ENCODE measurements at places on chromosomes 11 and 22.

DNA sequence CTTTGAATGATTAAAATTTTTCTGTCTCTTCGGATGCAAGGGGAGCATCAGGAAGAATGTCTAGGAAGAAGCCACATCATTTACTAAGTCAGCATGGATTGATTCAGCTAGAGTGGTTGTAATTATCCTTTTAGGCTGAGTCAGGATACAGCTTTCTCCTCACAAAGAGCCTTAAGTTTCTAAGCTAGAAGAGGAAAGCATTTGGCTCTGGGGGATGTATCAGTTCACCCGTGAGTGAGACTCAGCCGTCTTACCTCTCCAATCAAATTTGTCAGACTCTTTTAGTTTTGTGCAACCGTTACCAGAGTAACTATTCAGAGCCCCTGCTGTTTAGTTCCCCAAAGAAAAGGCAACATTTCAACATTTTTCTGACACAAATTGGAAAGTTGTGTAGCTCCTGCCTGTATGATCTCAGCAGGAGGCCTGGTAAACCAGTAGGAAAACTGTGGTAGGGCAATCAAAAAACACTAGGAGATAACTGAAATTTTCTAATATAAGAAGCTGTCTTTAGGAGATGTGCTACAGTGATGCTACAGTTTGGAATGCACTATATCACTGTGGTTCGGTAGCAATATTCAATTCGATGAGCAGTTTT is 432.4 kb upstream of the LUZP2 start:
- DNase-seq = no peak

DNA sequence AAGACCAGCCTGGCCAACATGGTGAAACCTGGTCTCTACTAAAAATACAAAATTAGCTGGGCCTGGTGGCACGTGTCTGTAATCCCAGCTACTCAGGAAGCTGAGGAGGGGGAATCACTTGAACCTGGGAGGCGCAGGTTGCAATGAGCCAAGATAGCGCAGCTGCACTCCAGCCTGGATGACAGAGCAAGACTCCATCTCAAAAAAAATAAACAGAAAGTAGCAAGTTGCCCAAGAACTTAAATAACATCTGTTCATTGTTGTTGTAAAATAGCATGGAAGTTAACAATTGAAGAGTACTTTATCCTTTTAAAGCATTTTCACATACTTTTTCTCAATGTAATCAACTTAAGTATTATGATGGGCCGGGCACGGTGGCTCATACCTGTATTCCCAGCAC is 5.7 kb downstream of the AMBRA1 start:
- no peak for DNase-seq

- DNase-seq = no peak
Measured at GRCh38 chr11:122673701-122674100, 18.2 kb downstream of the UBASH3B start.

GRCh38 chr11:128607819-128608218 is 20.5 kb upstream of the ETS1 start:
- no peak for DNase-seq

- DNase-seq = no peak
Measured at GRCh38 chr11:129894278-129895125, 876 bp downstream of the NFRKB start.

DNA sequence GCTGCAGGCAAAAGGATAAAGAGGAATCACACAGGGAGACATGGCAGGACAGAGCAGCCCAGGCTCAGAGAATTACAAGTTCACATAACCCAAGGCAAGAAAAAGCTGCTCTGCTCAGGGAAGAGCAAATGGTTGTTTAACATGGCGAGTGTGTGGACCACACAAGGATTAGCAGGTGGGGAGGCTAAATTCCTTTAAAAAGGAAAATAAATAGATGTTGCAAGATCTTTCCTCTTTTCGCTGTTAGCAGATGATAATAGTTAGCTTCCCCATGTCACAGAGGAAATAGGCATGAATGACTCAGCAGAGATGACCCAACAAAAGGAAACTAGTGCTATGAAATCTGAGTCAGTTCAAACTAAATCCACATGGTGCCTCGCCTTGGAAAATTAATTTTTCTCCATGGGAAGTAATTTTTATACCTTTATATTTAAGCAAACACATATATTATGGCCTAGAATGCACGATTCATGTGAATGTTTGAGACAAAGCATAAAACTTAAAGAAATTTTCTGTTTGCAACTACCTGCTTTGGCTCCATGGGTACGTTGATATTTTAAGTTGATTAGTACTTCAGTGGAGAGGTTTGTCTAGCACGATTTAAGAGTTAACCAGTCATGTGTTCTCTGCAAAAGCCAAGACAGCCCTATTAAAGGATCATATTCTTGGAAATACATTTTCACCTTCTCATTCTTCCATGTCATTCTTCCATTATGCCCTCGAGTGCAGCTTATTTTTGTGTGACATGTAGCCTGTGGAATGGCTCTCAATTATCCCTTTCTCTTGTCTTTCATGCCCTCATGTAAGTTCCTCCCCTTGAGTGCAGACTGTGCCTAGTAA is 38.5 kb upstream of the FJX1 start:
- DNase-seq = no peak

DNA sequence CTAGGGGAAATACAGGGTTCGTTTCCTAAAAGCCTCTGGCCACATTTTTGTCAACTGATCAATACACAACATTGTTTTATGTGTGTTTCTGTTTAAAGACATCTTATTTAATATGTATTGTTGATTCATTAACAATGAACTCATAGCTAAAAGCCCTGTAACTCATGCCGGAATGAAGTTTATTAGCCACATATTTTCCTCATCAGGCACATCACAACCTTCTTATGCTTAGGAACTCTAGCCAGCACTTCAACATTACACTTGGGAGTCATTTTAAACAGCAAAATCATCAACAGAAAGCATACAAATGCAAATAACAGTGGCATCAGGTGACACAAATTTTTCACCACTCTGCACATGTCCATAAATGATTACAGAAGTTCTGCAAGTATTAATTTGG is 15.1 kb upstream of the BLID start:
- DNase-seq = no peak

DNA sequence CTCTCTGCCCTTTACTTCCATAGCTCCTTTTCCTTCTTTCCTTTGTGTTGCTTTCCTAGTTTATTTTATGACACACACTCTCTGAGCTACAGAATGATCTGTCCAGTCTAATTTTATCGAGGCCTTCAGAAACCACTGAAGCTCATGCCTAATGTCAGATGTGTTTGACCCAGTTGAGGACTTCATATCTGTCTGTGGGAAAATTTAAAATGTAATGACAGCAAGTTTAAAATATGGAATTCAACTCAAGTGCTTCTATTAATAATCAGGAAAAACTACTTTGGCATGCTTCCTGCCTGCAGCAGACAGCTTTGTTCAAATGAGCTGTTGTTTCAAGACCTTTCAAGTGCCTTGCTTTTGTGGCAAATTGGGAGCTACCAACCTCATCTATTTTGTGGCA is 261.8 kb upstream of the MTNR1B start:
- DNase-seq = no peak

DNA sequence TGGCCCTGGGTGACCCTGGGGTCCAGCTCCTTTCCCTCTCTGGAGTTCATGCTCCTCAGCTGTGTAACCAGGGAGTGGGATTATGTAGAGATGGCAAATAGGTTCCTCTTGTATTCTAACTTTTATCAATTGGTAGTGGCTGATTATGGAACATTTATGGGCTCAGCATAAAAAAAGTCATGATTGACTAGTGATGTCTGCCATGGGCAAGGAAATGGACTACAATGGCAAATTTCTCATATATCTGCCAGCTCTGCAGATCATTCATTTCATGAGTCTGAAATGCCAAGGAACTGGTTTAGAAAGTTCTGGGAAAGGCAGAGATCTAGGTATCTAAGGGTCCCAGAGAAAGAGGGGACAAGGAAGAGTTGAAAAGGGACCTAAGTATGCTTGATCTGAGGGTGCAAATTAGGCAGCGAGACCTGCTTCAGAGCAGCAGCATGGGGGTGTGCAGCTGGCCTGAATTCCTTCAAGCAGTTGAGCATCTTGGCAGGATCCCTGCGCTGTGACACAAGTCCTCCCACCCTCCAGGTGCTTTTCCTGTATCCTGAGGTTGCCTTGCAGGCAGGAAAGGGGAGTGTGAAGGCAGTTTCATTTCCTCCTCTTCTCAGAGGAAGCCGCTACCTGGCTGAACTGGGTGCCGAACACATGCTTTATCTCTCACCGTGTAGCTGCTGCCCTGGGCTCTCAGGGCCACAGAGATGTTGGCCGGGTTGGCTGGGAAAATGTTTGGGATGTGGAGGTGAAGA is 10.4 kb downstream of the SLC15A3 start:
- DNase-seq = no peak

- no peak for DNase-seq
Measured at GRCh38 chr11:63277345-63277943, 34.0 kb upstream of the SLC22A25 start.

DNA sequence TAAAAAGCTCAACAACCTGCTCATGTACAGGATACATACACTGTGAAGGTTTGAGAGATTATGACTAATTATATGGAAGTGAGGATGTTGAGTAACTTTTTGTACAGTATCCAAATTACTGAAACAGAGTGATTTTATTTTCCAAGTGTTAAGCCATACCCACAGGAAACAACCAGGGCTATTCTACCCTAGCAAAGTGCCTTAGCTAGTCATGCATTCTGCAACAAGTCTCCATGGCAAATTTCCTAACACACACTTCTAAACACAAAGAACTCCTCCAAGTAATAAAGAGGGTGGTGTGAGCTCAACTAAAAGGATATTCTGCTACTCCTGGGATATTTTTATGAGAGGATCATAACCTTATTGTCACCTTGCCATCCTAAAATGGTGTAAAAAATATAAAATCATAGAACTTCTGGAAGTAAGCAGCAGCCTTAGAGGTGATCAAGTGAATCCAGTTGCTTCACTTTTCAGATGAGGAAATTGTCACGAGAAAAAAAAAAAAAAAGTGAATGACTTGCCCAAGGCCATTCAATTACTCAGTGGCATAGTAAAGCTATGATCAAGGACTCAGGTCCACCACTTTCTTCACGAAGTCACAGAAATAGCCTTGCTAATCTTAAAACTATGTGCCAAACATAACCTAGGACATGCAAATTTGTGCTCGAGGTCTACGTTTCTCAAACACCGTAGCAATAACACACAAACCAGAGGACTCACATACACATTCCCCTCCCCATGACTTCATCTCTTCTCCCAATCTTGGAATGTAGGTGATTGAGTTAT is 4.2 kb downstream of the LGR4 start:
- DNase-seq = no peak

DNA sequence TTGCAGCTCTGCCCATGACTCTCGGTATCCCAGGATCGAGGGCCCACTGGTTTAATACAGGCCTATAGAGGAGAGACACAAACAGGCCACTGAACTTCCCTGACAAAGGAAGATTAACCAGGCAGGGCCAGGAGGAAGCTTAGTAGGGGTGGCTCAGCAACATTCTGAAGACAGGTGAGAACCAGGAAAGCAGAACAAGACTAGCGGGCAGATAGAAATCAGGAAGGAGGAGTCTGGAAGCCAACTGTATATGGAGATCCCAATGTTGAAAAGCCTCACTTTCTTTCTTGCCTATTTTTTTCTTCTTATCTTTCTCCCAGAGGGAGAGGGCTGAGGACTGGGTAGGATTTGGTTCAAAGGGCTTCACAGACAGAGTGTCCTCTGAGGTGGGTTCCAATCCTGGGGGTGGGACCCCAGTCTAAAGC is 5.4 kb downstream of the PI4KA start:
- DNase-seq = no peak

- DNase-seq = no peak
Measured at GRCh38 chr22:37627545-37627944, 11.9 kb upstream of the SH3BP1 start.

DNA sequence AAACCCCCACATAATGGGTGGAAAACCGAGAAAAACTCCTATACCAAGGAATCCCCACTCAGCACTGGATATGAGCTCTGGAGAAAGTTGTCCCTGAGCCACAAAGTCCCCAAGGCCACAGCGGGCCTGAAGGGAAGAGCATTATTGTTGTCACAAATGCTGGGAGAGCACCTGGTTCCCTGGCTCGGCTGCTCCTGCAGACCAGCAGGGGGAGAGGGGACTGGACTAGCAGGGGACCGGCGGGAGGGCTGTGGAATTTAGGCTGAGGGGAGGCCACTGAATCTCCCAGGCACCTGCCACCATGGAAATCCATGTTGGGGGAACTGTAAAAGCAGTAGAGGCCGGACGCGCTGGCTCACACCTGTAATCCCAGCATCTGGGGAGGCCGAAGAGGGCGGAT is 7.0 kb downstream of the PC start:
- no peak for DNase-seq

DNA sequence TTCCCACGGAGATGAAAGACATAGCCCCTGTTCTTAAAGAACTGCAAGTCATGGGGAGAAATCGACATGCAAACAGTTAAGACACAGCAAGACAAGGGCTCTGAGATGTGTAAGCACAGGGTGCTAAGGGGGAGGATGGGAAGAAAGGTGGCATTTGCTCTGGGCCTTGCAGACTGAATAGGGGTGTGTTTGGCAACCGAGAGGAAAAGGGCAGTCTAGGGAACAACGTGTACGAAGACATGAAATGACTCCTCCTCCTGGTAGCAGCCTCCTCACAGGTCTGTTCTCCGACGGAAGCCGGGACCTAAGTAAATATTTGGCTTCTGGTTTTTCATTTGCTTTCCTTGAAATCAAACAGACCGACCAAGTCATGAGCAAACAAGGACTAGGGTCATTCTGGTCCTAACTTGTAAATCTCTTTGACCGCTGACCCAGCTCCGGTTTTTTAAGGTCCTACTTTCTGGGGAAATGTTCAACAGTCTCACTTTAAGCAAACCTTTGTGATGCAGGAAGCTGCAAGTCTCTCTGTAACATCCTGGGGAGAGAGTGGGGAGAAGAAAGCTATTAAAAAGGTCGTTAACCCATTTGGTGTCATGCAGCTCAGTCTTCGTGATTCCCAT is 19.7 kb downstream of the NNMT start:
- DNase-seq = no peak

- DNase-seq = no peak
Measured at GRCh38 chr11:133601641-133602040, 69.3 kb upstream of the OPCML start.

DNA sequence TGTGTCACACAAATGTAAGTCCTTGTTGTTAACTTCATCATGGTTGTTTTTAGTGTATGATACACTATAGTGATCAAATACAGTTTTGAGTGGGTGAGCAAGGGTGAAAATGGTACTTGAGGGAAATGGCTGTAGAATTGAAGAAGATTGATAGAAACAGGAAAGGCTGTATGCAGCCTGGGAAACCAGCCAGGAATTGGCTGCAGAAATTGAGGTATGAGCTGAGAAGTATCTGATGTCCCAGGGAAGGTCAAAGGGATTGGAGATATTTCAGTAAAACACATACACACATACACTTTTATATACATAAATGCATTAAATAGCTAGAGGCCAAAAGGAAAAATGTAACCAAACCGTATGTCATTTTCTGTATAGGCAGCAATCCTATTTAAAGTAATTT is 13.1 kb upstream of the YAP1 start:
- no peak for DNase-seq

- DNase-seq = no peak
Measured at GRCh38 chr11:47564933-47565339, 463 bp upstream of the PTPMT1 start.

- no peak for DNase-seq
Measured at GRCh38 chr11:78690352-78690987, 115.8 kb upstream of the NARS2 start.

- no peak for DNase-seq
Measured at GRCh38 chr11:71485063-71485399, 32.0 kb downstream of the NADSYN1 start.
